ENCODE measurements at places on chromosomes 2 and 18.

DNA sequence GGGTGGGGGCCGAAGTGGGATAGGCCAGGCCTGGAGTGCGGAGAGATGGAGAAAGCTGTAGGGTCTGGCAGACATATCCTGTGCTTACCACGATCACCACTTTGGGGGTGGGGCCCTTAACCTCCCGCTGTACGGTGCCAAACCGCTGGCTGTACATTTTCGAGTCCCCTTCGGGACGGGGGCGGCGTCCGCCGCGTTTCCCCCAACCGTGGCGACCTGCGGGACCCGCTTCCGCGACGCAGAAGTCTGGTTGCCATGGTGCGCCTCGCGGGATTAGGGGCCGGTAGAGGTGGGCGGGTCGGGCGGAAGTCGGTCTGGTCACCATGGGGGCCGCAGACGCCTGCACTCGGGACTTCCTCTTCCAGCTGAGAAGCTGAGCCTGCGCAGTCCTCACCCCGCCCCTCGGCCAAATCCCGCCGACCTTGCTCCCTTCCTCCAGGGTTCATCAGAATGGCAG lies at the start of gene CFAP53:
CFAP53 (minus strand) TSS at position 248 of the 457 bp plus-strand sequence; CDS start at position 157, 91 bp downstream.
- no peak within 1 kb of the TSS for H3K27ac ChIP-seq
- DNase-seq, result no peak
- H3K36me3 ChIP-seq, result no peaks in the 10 kb centered on the region

GRCh38 chr2:21042958-21043743 lies 722 bp downstream of the APOB start:
- H3K27me3 ChIP-seq, result peaks cover 5% of the 10 kb centered on the region
- no peaks in the 10 kb centered on the region for H3K36me3 ChIP-seq
- no peak overlapping the region for H3K27ac ChIP-seq
- peaks cover 6% of the 10 kb centered on the region for H3K4me1 ChIP-seq
- H3K4me3 ChIP-seq, result peak overlapping the region; percentile 55

- peaks cover 8% of the 10 kb centered on the region for H3K4me1 ChIP-seq
- no peak overlapping the region for H3K4me3 ChIP-seq
- no peaks in the 10 kb centered on the region for H3K36me3 ChIP-seq
- H3K27ac ChIP-seq, result no peak overlapping the region
- DNase-seq, result no peak
Measured at GRCh38 chr2:216354306-216354705, 18.0 kb downstream of the MARCHF4 start.

GRCh38 chr2:43839776-43840564 lies 1.2 kb downstream of the ABCG8 start:
- H3K4me1 ChIP-seq, result no peaks in the 10 kb centered on the region
- H3K4me3 ChIP-seq, result no peak overlapping the region
- H3K36me3 ChIP-seq, result no peaks in the 10 kb centered on the region
- no peak overlapping the region for H3K27ac ChIP-seq
- no peak for DNase-seq

- no peak overlapping the region for H3K27ac ChIP-seq
- DNase-seq, result no peak
- H3K4me1 ChIP-seq, result peaks cover 2% of the 10 kb centered on the region
- H3K27me3 ChIP-seq, result no peaks in the 10 kb centered on the region
- peaks cover 8% of the 10 kb centered on the region for H3K36me3 ChIP-seq
Measured at GRCh38 chr2:1687254-1687653, 57.1 kb downstream of the PXDN start.

DNA sequence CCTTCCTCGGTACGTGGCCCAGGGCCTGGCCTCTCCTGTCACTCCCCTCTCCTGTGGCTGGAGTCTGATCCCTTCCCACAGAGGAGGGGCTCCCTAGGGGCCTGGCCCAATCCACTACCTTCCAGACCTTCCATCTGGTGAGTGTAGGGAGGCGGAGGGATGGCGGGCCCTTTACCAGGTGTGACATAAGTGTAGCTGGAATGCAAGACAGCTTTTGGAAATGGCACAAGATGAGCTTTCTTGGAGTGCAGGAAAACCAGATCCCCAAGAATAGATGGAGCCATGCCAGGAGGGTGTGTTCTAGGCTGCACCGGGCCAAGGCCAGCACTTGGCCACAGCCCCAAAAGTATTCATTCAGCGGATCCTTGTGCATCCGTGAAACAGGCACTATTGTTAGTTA lies 30.1 kb downstream of the IGFBP5 start:
- no peak overlapping the region for H3K4me3 ChIP-seq
- H3K27ac ChIP-seq, result no peak overlapping the region
- H3K4me1 ChIP-seq, result peaks cover 5% of the 10 kb centered on the region
- H3K27me3 ChIP-seq, result no peaks in the 10 kb centered on the region
- peaks cover 15% of the 10 kb centered on the region for H3K36me3 ChIP-seq

DNA sequence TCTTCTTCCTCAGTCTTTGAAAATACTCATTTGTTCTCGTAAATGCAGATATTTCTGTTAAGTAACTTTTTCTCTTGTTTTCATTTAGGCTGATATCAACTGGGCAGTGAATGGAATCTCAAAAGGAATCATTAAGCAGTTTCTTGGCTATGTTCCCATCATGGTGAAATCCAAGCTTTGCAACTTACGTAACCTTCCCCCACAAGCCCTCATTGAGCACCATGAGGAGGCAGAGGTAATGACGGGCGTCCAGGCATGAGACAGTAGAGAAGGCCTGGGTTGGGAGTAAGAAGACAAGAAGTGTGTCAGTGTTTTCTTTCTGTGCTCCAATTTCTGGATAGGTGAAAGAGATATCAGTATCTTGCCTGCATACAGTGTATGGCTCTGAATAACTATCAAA lies 5.1 kb downstream of the POLR1B start:
- no peaks in the 10 kb centered on the region for H3K27me3 ChIP-seq
- no peak for DNase-seq
- H3K4me1 ChIP-seq, result no peaks in the 10 kb centered on the region
- H3K27ac ChIP-seq, result no peak overlapping the region
- H3K4me3 ChIP-seq, result no peak overlapping the region

GRCh38 chr2:9249020-9249800 lies 42.6 kb downstream of the ASAP2 start:
- DNase-seq, result no peak
- H3K27ac ChIP-seq, result no peak overlapping the region
- H3K4me1 ChIP-seq, result peaks cover 3% of the 10 kb centered on the region
- no peaks in the 10 kb centered on the region for H3K36me3 ChIP-seq
- H3K27me3 ChIP-seq, result no peaks in the 10 kb centered on the region

DNA sequence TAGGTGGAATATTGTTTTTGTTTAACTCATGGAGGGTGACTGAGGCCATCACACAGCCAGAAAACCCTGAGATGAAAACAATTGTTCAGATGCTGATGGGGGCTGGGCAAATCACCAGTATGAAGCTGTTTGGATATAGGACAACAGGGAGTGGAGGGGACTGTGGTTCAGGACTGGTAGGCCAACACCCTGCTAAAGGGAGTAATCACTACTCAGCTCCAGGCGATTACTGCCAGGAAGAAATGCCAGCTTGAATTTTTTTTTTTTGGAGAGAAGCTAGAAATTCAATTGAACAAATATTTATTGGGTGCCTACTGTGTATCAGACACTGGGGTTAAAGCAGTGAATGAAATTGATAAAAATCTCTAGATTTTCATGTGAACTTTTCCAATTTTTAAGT lies 37.4 kb downstream of the TNP1 start:
- H3K4me1 ChIP-seq, result no peaks in the 10 kb centered on the region
- H3K4me3 ChIP-seq, result no peak overlapping the region
- H3K27me3 ChIP-seq, result no peaks in the 10 kb centered on the region
- no peaks in the 10 kb centered on the region for H3K36me3 ChIP-seq
- no peak for DNase-seq
- no peak overlapping the region for H3K27ac ChIP-seq

- no peak overlapping the region for H3K27ac ChIP-seq
- H3K27me3 ChIP-seq, result no peaks in the 10 kb centered on the region
- DNase-seq, result no peak
- no peaks in the 10 kb centered on the region for H3K36me3 ChIP-seq
- H3K4me3 ChIP-seq, result no peak overlapping the region
- no peaks in the 10 kb centered on the region for H3K4me1 ChIP-seq
Measured at GRCh38 chr2:20021405-20022009, 9.0 kb upstream of the MATN3 start.

DNA sequence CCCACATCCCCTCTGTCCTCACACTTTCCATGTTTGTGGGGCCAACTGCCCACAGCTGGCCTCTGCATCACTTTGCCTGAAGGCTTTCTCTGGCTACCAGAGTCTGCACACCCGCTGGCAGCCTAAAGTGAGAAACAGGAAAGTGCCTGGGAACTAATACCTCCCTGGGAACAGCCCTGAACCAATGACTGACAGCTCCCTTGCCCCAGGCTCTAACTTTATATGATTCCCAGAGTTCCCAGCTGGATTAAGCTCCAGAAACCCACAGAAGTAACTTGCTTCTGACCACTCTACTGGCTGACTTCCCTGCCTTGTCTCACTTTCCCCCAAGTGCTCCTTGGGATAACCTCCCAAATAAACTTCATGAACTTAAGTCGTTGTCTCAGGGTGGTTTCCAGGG lies 159.6 kb upstream of the LMAN1 start:
- H3K4me1 ChIP-seq, result no peaks in the 10 kb centered on the region
- H3K27me3 ChIP-seq, result no peaks in the 10 kb centered on the region
- DNase-seq, result no peak
- H3K36me3 ChIP-seq, result no peaks in the 10 kb centered on the region

- H3K4me1 ChIP-seq, result no peaks in the 10 kb centered on the region
- no peak overlapping the region for H3K4me3 ChIP-seq
- H3K27ac ChIP-seq, result no peak overlapping the region
- no peaks in the 10 kb centered on the region for H3K27me3 ChIP-seq
- DNase-seq, result no peak
Measured at GRCh38 chr2:63631501-63631900, 42.7 kb downstream of the MDH1 start.

- no peak overlapping the region for H3K4me3 ChIP-seq
- peaks cover 4% of the 10 kb centered on the region for H3K4me1 ChIP-seq
- no peaks in the 10 kb centered on the region for H3K27me3 ChIP-seq
- H3K36me3 ChIP-seq, result no peaks in the 10 kb centered on the region
- DNase-seq, result no peak
Measured at GRCh38 chr2:3492951-3493614, 26.2 kb downstream of the ADI1 start.

GRCh38 chr2:31067259-31067658 lies 71.0 kb downstream of the GALNT14 start:
- H3K27me3 ChIP-seq, result no peaks in the 10 kb centered on the region
- no peak for DNase-seq
- H3K4me3 ChIP-seq, result no peak overlapping the region
- no peaks in the 10 kb centered on the region for H3K4me1 ChIP-seq
- no peak overlapping the region for H3K27ac ChIP-seq

- DNase-seq, result no peak
- H3K27ac ChIP-seq, result no peak overlapping the region
- H3K27me3 ChIP-seq, result no peaks in the 10 kb centered on the region
- no peak overlapping the region for H3K4me3 ChIP-seq
- H3K4me1 ChIP-seq, result no peaks in the 10 kb centered on the region
Measured at GRCh38 chr2:226427538-226428307, 371.9 kb downstream of the IRS1 start.

- H3K27ac ChIP-seq, result no peak overlapping the region
- no peak overlapping the region for H3K4me3 ChIP-seq
- DNase-seq, result no peak
- H3K27me3 ChIP-seq, result no peaks in the 10 kb centered on the region
- H3K4me1 ChIP-seq, result no peaks in the 10 kb centered on the region
Measured at GRCh38 chr18:47209171-47209570, 33.0 kb upstream of the IER3IP1 start.

- H3K4me1 ChIP-seq, result no peaks in the 10 kb centered on the region
- H3K4me3 ChIP-seq, result no peak overlapping the region
- no peaks in the 10 kb centered on the region for H3K36me3 ChIP-seq
- DNase-seq, result no peak
Measured at GRCh38 chr2:112706170-112706664, 14.6 kb upstream of the NT5DC4 start.

- no peaks in the 10 kb centered on the region for H3K27me3 ChIP-seq
- DNase-seq, result no peak
- H3K4me3 ChIP-seq, result no peak overlapping the region
- H3K4me1 ChIP-seq, result 0 out of 2 replicates have a peak, but pooled peaks cover 2% of the 10 kb centered on the region
Measured at GRCh38 chr2:180990337-180990736, 9.9 kb downstream of the UBE2E3 start.

DNA sequence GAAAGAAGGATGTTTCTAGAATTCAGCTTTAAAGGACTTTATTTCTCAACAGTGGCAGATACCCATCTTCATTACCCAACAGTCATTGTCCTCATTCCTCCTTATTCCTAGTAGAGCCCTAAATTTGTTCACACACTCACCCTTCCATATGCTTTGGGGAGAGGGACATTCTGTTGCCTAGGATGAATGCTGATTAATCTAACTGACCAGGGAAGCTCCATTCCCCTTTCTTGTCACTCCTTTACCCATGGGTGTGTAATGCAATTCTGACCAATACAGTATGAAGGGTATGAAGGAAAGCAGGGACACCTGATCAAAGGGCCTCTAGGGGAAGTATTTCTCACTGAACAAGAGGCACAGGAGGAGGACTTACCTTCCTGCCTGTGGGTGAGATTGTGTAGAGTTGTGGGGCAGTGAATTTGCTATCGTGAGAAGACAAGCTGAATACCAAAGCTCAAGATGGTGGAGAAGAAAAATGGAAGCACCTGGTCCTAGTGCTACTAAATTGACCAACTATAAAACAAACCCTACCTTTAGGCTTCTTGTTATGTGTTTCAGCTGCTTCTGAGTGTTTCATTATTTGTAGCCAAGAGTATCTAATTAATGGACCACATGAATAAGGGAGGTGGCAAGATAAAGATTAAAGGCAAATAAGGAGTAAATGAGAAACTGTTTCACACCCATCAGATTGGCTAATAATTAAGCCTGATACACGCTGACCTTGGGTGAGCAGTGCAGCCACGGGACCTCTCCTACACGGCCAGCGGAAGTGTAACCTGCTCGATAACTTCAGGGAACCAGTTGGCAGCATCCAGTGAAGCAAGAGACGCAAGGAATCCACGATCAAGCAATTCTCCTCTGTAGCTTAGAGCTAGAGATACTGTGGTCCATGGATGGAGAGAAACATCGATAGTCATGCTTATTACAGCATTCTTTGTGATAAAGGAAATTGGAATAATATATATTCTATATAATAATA lies 202.3 kb downstream of the MYCN start:
- no peaks in the 10 kb centered on the region for H3K36me3 ChIP-seq
- no peak for DNase-seq
- no peak overlapping the region for H3K27ac ChIP-seq
- H3K27me3 ChIP-seq, result no peaks in the 10 kb centered on the region

DNA sequence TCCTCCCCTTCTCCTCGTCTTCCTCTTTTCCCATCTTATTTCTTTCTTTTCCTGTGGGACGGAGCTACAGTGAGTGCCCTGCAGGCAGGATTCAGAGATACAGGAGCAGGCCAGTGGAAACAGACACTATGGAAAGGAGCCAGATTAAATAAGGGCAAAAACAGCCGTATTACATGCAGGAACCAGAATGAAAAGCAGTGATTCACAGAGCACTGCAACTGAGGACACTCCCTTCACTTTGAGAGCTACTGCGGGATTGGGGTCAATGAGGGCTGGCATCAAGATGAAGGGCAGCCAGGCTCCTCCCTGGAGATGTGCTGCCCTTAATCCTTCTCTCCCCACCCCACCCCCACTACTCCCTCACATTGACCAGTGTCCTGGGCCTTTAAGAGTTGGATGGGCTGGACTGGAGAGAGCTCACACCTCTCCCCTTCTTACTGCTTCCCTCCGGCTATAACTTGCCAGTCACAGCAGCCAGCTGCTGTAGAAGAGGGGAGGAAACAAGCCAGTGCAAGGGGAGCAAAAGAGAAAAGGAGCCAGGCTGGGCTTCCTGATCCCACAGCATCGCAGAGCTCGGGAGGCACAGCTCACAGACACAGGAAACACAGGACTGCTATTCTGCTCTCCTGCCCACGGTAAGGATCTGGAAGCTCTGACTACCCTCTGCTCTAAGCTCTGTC lies at the start of gene PLCD4:
PLCD4 (plus strand) TSS at position 464 of the 680 bp plus-strand sequence. CDS start 7,841 bp downstream, outside the sequence.
- no peaks in the 10 kb centered on the region for H3K27me3 ChIP-seq
- H3K4me1 ChIP-seq, result no peaks in the 10 kb centered on the region
- H3K4me3 ChIP-seq, result no peak within 1 kb of the TSS
- no peak for DNase-seq
